Occipital lobe (tissue), 3 donors: ENCODE measurements at places on chromosomes 7 and 10. TPM values are rescaled to one million over a fixed set of nuclear protein-coding genes. Genes with fewer than 3 reads are reported as not detected.

DNA sequence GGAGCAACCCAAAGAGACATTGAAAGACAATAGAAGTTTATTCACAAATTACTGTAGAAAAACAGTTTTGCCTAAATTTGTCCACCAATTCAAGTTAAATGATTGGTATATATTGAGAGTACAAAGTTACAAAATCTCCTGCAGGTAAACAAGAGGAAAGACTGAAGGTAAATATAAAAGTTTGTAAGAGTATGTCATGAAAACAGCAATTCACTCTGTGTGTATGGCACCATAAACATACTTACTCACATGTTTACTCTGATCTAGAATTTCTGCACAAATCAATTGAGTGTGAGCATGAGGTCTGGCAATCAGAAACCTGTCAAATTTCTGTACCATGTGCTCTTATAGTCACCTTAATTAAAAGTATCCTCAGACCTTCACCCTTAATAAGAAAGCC lies 800.9 kb upstream of the MBL2 start:
- DNase-seq: no peak

GRCh38 chr7:121505021-121505420 lies 108.9 kb upstream of the FAM3C start:
- DNase-seq: no peak

The CPA5 gene
- not detected for total RNA-seq

The UPK3BL1 gene
- total RNA-seq: 45.4 TPM

- no peak for DNase-seq
These were observed 250.3 kb downstream of the ADARB2 start for GRCh38 chr10:1486841-1487687.

GRCh38 chr7:20696803-20697333 lies 81.4 kb downstream of the ABCB5 start:
- no peak for DNase-seq

- no peak for DNase-seq
These were observed 53.7 kb downstream of the SLC16A12 start for GRCh38 chr10:89481662-89482061.

GRCh38 chr10:12334186-12334530 lies 15.2 kb upstream of the CAMK1D start:
- no peak for DNase-seq

The ZNF425 gene
- 5.1 TPM for total RNA-seq

DNA sequence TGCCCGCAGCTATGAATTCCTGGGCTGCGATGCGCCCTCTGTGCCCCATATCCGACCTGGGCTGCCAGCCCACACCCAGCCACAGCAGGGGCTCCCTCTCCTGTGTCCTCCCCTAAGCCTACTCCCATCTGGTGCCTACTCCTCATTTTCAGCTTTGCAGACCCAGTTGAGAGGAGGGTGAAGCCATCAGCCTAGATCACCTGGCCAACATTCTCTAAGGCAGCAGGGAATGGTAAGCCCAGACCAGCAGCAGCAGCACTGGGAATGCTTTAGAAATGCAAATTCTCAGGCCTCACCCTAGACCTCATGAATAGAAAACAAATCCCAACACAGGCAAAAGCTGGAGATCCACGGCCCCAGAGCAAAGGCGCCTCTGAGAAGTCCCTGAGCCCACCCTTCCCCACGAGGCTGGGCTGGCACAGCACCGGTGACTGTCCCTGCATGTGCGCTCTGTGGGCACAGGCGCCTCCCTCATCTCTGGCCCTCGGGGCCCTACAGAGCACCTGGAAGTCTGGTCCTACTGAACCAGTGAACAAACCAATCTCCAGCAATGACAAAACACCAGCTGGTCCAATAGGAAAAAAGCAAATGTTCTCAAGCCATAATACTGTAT lies 161.4 kb downstream of the GFRA1 start:
- no peak for DNase-seq

The WAC gene
- total RNA-seq: 95.3 TPM

GRCh38 chr7:151387161-151388006 lies 22.5 kb downstream of the WDR86 start:
- DNase-seq: no peak

DNA sequence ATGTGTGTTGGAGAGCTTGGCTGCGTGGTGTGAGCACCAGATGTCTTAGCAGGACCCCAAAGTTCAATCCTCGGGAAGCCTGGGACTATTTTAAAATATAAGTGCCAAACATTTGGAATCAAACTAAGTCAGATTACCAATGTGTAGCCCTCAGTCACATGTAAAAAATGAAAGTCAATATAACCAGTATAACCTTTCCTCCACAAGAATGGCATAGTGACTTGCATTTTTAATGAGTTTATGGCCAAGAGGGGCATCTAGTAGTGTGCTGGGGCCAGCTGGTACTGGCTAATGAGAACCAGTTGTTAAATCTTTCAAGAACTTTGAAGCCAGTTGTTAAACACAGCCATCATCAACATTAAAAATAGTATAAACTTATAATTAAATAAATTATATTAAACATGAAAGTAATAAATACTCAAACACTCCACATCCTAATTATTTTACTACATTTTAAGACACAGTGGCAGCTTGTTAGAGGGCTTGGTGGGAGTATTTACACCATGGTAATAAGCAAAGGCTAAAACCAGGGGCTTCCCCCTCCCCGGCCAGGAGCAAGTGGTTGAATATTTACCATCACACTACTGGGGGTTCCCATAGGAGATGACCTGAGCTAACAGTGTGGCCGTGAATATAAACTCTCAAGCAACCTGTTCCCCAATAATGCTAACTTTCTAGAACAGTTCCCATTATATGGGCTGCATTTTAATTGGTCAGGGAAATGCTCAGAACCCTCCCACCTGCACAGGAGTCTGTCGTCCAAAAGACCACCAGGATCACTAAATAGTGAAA lies 7.9 kb upstream of the FAM170B start:
- DNase-seq: no peak

DNA sequence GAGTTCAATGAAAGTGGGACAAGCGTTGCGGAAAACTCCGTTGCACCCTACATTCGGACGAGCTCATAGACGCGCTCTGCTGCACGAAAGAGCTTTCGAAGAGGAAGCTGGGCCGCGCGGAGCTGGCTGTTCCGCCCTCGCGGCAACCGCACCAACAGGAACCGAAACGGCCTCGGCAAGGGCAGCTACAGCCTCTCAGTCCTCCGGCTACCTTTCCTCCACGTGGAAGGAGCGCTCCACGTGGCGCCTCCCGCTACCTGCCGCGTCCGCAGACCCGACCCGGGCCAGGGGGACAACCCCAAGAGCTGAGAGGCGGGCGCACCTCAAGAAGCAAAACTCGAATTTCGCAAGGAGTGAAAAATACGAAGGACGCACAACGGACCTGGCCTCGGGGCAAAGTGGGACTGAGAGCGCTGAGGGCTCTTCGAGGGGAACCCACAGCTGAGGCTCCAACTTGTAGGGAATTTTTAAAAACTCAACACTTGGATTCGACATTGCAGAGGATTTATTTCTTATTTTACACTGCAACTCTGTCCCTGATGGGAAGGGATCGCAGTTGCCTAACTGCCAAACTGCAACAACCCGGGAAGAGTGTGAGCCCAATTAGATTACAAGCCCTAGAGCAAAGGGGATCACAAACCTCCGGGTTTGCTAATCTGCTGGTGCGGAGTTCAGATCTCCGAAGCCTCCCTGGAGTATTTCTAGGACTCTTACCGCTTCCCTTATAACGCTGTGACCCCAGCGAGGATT lies 1.4 kb downstream of the HPSE2 start:
- DNase-seq: no peak

DNA sequence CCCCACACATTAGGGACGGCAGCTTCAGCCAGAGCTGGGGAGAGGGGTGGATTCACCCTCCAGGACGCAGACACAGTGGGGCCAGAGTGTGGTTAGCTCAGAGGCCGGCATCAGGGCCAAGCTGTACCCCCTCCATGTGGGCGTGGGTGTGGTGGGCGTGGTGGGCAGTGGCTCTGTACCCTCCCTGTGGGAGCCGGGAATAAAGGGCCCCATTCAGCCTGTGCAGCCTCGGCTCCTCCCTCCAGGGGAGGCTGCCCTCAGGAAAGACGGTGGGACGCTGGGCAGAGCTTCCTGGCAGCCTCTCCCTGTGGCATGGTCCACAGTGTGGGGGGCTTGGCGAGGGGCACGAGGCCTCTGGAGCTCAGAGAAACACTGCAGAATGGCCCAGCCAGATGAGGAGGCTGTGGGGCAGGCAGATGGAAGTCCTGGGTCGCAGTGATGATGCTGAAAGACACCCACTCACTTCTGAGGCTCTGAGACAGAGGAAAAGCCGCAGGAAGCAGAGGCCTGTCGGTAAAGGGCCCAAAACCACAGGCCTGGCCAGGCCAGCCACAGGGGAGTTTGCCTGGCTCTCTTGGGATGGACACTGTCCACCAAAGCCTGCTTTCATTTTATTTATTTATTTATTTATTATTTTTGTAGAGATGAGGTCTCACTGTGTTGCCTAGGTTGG lies 108.0 kb downstream of the SH3PXD2A start:
- DNase-seq: no peak

GRCh38 chr7:134900166-134900982 lies 85.9 kb upstream of the AGBL3 start:
- DNase-seq: no peak

DNA sequence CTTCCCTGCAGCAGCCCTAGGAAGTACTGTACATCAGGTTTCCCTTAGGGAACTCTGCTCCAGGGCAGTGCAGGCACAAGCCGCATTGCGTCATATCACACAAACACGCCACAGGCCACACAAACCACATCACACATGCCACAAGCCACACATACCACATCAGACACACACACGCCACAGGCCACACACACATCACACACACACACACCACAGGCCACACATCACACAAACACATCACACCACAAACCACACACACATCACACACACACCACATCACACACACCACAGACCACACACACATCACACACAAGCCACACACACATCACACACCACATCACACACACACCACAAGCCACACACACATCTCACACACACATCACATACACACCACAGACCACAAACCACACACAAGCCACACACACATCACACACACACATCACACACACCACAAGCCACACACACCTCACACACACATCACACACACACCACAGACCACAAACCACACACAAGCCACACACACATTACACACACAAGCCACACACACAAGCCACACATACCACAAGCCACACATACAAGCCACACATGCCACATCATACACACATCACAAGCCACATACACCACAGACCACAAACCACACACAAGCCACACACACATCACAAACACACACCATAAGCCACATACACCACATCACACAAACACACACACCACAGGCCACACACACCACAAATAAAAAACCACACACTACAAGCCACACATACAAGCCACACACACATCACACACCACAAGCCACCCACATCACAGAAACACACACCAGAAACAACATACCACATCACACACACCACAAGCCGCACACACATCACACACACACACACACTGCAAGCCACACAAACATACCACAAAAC lies 53.4 kb downstream of the TMEM209 start:
- no peak for DNase-seq

The CNPY1 gene
- total RNA-seq: 0.16 TPM

The PRSS37 gene
- total RNA-seq: not detected

The FAM25C gene
- not detected for total RNA-seq

The NT5C3A gene
- total RNA-seq: 99.2 TPM

The TRIM8 gene
- 23.4 TPM for total RNA-seq

- no peak for DNase-seq
These were observed 25.6 kb downstream of the ANXA7 start for GRCh38 chr10:73388228-73388627.

GRCh38 chr7:5234852-5235831 lies 45.1 kb downstream of the WIPI2 start:
- no peak for DNase-seq

GRCh38 chr10:132528064-132528691 lies 9.4 kb upstream of the INPP5A start:
- no peak for DNase-seq

DNA sequence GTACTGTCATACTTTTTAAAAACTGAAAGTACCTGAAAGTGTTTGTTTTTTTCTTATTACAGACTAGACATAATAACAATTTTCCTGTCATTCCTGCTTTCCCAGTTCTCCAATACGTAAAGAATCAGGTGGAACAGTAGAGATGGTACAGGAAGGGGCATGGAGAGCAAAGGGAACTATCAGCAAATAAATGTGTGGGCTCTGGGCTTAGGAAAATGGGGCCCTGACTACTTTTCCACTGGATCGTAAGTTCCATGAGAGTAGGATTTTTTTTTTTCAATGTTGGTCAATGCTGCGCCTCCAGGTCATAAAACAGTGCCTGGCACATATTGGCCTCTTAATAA lies 15.2 kb upstream of the FAS start:
- no peak for DNase-seq

GRCh38 chr10:92493362-92493761 lies 80.5 kb downstream of the IDE start:
- no peak for DNase-seq

The NKX1-2 gene
- 0.47 TPM for total RNA-seq

DNA sequence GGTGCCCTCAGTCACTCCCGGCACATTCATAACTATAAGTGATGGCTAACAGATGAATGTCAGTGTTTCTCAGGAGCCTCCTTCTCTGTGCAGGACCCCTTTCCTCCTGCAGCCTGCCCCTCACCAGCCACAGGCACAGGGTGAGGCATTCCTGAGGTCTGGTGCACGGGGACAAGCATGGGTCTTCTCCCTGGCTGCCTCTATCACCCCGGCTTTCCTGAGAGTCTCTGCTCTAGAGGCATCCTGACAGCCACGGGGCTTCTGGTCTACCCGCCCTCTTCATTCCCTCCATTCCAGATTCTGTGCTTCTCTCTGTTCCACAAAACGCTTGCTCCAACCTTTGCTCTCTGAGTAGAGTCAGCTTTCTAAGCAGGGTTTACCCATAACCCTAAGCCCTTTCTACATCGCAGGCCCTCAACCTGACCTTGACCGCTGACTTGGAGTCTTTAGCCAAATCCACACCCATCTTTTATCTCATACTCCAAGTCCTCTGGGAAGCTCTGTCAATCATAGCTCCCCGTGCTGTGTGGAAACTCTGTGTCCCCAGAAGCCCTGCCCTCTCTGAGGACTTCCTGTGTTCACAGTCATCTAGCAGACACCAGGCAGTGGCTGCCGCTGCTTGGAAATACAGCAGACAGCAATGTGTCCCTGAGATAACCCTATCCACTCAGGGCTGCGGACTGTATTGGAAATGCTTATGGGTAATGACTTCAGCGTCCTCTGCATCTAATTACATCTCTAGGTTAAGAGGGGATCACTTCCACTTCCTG lies 159.0 kb downstream of the SFMBT2 start:
- no peak for DNase-seq

DNA sequence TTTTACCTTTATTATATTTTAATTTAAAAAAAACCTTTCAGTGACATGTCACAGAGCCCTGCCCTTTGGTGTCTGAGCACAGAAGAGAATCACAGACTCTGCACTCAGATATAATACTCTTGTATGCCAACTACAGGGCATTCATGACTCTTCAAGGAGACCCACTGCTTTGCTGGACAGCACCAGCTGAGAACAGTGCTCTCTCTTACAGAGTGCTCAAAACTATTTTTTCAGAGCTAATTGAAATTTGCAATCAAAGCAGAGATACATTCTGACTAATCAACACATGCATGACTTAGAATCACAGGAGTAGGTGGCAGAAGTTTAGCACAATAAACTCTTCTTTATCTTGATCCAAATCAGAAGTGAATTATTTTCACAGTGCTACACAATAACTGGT lies 99.1 kb downstream of the OSBPL3 start:
- no peak for DNase-seq

The OR2A12 gene
- not detected for total RNA-seq
